ENCODE measurements at places on chromosomes 2 and 18. TPM values are rescaled to one million over a fixed set of nuclear protein-coding genes. Genes with fewer than 3 reads are reported as not detected.

SLC4A5 gene
- 0.45 TPM for total RNA-seq

MXD1 gene
- 4.0 TPM for total RNA-seq

ABCG8 gene
- not detected for total RNA-seq

AMER3 gene
- not detected for total RNA-seq

KCNK3 gene
- total RNA-seq, result not detected

TWSG1 gene
- total RNA-seq, result 157 TPM

LHCGR gene
- not detected for total RNA-seq

PUM2 gene
- 25.7 TPM for total RNA-seq

PRKAG3 gene
- total RNA-seq, result 0.41 TPM

ZFP36L2 gene
- 50.4 TPM for total RNA-seq

UGT1A10 gene
- total RNA-seq, result 0.41 TPM

GPR45 gene
- not detected for total RNA-seq

TSPYL6 gene
- total RNA-seq, result 0.25 TPM

CRYGD gene
- not detected for total RNA-seq

HMSD gene
- 0.09 TPM for total RNA-seq

TBR1 gene
- not detected for total RNA-seq

KLHL14 gene
- not detected for total RNA-seq

TOGARAM2 gene
- total RNA-seq, result under 0.01 TPM

LRRTM4 gene
- 1.5 TPM for total RNA-seq

SRD5A2 gene
- not detected for total RNA-seq

DPYSL5 gene
- not detected for total RNA-seq

KLHL41 gene
- total RNA-seq, result 2.1 TPM

UPP2 gene
- not detected for total RNA-seq

AQP12A gene
- not detected for total RNA-seq

TCF7L1 gene
- total RNA-seq, result 3.5 TPM

CACNB4 gene
- total RNA-seq, result 4.8 TPM

HAAO gene
- 0.90 TPM for total RNA-seq

EFHD1 gene
- 0.45 TPM for total RNA-seq

EGR4 gene
- not detected for total RNA-seq

DSC1 gene
- total RNA-seq, result 0.25 TPM

PPP3R1 gene
- total RNA-seq, result 10.6 TPM

L3MBTL4 gene
- total RNA-seq, result not detected

REG3A gene
- not detected for total RNA-seq

KIAA2012 gene
- not detected for total RNA-seq

RBMS1 gene
- total RNA-seq, result 70.2 TPM

CERKL gene
- not detected for total RNA-seq

DCDC2C gene
- total RNA-seq, result not detected

FSIP2 gene
- total RNA-seq, result 1.6 TPM

B3GNT7 gene
- total RNA-seq, result 0.27 TPM

MARS2 gene
- 3.5 TPM for total RNA-seq

INHBB gene
- not detected for total RNA-seq

TFCP2L1 gene
- under 0.01 TPM for total RNA-seq

COL5A2 gene
- 671 TPM for total RNA-seq

KCNIP3 gene
- total RNA-seq, result 2.9 TPM

PNPT1 gene
- 27.0 TPM for total RNA-seq

TCF23 gene
- not detected for total RNA-seq

ANKRD29 gene
- total RNA-seq, result 6.1 TPM
